ENCODE measurements at places on chromosomes 5 and 9. TPM values are rescaled to one million over a fixed set of nuclear protein-coding genes. Genes with fewer than 3 reads are reported as not detected.
A peak's percentile ranks its signal among the peaks of the same experiment; 100 is the strongest.

- DNase-seq, result no peak
These were observed 15.9 kb downstream of the P4HA2 start for GRCh38 chr5:132211787-132212186.

- peak; percentile 77 for DNase-seq
These were observed at the start of gene RORB for GRCh38 chr9:74496819-74497747. TSS of gene RORB (plus strand) at chr9:74497335. CDS start at chr9:74497977, 642 bp downstream.

Gene PPP2R2B
- total RNA-seq, result 18.4 TPM

Gene HAPLN1
- 5.5 TPM for total RNA-seq

GRCh38 chr9:136955943-136956335 lies 3.9 kb downstream of the LCN12 start:
- DNase-seq, result no peak

DNA sequence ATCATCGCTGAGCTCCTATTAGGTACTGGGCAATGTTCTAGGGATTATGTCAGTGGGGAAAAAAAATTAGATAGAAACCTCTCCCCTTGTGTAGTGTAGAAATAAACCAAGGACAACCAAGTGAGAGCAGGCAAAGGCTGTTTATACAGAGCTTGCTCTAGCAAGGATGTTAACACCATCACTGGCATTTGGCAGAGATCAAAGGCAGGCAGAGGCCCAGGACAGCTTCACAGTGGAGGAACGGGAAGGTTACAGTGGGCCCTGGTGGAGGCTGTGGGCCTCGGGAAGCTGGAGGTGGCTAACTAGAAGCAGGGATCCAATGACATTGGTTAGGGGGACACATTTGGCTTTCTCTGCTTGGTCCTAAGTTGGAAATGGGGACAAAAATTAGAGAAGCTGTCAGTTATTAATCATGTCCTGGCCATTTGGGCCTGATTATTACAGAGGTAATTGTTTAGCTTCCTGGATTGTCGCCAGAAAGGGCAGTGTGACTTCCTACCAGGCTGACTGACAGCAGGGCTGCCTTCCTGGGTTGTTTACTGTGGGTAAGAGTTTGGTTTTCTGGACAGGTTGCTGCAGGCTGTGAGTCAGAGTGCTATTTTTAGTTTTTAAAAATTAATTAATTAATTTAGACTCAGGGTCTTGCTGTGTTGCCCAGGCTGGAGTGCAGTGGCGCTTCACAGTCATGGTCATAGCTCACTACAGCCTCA lies 259.3 kb downstream of the ROR2 start:
- no peak for DNase-seq

GRCh38 chr9:91899219-91899563 lies 50.8 kb downstream of the ROR2 start:
- no peak for DNase-seq

DNA sequence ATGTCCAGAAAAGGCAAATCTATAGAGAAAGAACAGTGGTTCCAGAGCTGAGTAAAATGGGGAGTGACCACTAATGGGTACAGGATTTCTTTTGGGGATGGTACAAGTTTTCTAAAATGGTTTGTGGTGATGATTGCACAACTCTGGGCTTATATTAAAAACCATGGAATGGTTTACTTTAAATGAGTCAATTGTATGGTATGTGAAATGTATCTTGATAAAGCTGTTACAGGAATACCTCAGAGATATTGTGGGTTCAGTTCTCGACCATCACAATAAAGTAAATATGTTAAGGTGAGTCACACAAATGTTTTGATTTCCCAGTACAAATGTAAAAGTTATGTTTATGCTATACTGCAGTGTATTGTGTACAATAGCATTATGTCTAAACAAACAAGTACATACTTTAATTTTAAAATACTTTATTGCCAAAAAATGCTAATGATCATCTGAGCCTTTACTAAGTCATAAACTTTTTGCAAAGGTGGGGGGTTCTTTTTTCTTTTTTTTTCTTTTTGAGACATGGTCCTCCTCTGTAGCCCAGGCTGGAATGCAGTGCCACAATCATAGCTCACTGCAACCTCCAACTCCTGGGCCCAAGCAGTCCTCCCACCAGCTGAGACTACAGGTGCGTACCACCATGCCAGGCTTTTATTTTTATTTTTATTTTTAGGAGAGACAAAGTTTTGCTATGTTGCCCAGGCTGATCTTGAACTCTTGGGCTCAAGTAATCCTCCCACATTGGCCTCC lies 65.9 kb downstream of the SHOC1 start:
- no peak for DNase-seq

- DNase-seq, result no peak
These were observed 10.6 kb downstream of the CDC42SE2 start for GRCh38 chr5:131274326-131275063.

DNA sequence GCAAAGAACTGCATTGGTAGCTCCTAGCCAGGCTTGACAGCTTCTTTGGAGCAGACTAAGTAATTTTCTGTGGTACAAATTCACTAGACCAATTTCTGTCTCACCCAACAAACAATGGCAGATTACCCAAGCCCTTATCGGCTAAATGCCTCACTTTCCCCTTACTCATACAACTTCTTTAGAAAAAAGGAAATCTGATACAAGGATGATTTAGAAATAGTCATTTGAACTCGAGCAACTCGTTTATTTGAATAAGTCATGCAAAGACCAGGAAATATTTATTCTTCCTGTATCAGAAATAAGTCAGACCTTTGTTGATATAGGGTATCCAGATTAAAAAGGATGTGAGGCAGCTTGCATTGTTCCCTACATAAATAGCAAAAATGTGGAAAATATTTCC lies 170.4 kb upstream of the CDH6 start:
- no peak for DNase-seq

Gene CBY3
- total RNA-seq, result not detected

DNA sequence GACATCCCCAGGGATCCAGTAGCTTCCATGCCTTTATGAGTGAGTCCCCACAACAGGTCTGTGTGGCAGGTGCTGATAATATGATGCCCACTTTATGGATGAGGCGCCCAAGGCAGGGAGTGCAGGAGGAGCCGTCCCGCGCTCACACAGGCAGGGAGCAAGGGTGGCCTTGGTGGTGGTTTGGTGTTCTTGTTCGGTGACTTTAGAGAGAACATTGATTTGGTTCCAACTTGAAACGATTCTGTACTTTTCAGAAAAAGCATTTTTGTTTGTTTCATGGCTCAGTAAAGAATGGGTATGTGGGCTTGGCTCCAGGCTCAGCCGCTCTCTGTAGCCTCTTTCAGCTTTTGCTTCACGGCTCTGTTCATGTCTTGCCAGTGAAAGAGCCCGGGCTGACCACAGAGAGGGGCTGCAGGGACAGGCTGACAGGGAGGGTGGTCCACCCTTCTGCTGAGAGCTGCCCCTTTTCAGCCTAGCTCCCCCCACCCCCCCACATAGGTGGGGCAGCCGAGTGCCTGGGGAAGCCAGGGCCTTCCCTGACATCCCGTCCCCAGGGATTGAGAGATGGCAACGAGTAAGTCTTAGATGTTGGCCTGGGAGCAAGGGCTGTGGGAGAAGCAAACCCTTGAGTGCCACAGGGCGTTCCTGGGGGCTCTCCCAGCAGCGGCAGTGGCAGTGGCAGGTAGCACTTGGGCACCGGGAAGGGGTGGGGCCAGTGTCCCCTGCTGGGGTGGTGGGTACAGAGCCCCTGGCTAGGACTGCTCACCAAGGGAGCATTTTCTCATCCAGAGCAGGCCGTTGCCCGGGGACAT lies 28.0 kb downstream of the NCS1 start:
- DNase-seq, result no peak

Data from type B pancreatic cell (in vitro differentiated cells).